RCC 7860 (cell line): ENCODE measurements at places on chromosomes 11 and 22.

- no peak for DNase-seq
Observed at GRCh38 chr11:114556135-114556534, 3.5 kb downstream of the NXPE1 start.

DNA sequence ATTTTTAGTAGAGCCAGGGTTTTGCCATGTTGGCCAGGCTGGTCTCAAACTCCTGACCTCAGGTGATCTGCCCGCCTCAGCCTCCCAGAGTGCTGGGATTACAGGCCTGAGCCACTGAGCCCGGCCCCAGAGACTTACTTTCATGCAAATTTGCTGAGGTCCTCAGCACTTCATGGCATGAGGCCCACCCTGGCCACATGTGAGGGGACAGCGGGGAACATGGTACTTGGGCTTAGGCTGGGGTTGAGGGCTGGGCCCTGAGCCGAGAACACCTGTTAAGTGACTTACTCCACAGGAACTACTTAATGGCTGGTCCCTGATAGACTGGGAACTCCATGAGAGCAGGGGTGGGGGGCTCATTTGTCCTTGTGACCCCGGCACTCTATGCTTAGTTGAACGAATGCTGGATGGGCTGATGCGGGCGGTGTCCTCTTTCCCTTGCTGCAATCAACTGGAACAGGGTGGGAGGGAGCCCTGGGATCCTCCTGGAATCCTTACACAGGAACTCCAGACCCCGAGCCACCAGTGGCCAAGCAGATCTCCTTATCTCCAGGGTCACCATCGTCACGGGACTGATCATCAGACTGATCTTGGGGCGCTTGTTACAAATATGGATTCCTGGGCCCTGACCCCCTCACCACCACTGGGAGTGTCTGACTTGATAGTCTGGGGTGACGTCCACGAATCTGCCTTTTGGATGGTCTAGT, 1.0 kb downstream of the VSIG10L2 start:
- no peak for DNase-seq

DNA sequence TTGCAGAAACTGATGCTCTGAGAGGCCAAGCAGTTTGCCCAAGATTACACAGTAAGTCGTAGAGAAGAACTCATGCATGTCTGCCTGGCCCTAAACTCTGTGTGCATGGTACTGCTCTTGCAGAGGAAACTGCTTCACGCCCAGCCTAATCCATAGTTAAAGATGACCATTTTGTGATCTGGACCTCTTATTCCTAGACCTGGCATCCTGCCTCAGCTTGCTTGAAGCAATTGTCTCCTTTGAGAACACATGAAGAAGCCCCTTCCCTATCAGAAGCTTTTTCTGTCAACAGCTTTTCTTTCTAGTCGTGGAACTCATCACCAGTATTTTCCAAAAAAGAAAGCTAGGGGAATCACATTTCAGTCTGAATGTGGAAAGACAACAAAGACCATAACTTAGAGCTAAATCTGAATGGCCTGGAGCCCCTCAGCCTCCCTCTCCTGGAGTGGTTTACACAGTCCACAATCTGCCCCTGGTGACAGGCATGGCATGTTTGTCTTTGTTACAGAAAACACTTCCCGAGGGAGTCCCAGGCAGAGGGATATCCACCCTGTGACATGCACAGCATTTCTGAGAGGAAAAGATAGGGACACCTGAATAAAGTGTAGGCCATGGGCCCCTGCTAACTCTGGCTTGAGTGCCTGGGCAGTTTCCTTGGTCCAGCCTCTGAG, 2.9 kb upstream of the FZD4 start:
- no peak for DNase-seq

DNA sequence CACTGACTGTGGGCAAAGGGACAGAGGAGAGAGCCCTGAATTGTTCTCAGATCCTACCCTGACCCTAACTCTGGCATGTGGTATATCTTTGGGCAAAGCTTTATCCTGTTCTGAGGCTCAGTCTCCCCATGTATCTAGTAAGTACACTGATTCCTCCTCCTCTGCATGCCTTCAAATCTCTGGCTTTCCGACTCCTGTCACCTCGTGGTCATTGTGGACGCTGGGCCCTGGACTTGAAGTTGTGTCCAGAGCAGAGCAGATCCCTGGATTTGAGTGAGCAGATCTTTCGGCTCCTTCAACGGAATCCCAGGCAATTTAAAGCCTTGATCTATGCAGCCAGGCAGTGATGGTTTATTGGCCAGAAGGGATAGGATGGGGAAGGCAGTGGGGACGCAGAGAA, 3.0 kb downstream of the MOGAT2 start:
- no peak for DNase-seq
